ENCODE measurements at places on chromosomes 16 and 17. TPM values are rescaled to one million over a fixed set of nuclear protein-coding genes. Genes with fewer than 3 reads are reported as not detected.

PPP1R27 gene
- total RNA-seq: not detected

MCRIP1 gene
- total RNA-seq: 93.6 TPM

PHF23 gene
- total RNA-seq: 96.8 TPM

HOXB5 gene
- total RNA-seq: 2.7 TPM

ERI2 gene
- total RNA-seq: 15.4 TPM

MSRB1 gene
- 21.6 TPM for total RNA-seq

NXPH3 gene
- total RNA-seq: 0.39 TPM

TP53TG3D gene
- total RNA-seq: 0.94 TPM

NPIPA5 gene
- total RNA-seq: 5.4 TPM

CCL13 gene
- not detected for total RNA-seq

TMEM220 gene
- total RNA-seq: 3.9 TPM

TBC1D3 gene
- not detected for total RNA-seq

SLC16A11 gene
- not detected for total RNA-seq

PYCARD gene
- total RNA-seq: 37.8 TPM

TSNAXIP1 gene
- 0.43 TPM for total RNA-seq

P3H4 gene
- 39.6 TPM for total RNA-seq

CCP110 gene
- total RNA-seq: 9.1 TPM

NPIPA7 gene
- 12.3 TPM for total RNA-seq

RPL19 gene
- 4,180 TPM for total RNA-seq

PDILT gene
- total RNA-seq: not detected
